ENCODE measurements at places on chromosomes 12 and 14.

DNA sequence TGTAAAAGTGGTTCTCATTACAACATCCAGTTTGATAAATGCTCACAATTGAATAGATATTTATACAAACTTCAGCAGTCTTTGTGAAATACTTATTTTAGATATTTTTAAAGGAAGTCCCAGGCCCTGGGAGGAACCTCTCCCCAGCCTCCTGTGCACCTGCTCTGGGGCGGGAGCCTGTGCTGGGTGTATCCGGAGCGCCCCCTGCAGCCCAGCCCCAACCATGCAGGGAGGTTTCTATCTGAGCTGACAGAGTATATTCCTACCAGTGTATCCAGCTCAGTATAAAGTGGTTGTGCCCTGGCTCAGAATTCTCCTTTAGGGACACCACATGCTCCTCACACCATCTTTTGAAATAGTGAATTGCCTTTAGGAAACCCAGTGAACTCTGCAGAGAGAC, 851.8 kb downstream of the TMEM121 start:
- peak; percentile 39 for DNase-seq

DNA sequence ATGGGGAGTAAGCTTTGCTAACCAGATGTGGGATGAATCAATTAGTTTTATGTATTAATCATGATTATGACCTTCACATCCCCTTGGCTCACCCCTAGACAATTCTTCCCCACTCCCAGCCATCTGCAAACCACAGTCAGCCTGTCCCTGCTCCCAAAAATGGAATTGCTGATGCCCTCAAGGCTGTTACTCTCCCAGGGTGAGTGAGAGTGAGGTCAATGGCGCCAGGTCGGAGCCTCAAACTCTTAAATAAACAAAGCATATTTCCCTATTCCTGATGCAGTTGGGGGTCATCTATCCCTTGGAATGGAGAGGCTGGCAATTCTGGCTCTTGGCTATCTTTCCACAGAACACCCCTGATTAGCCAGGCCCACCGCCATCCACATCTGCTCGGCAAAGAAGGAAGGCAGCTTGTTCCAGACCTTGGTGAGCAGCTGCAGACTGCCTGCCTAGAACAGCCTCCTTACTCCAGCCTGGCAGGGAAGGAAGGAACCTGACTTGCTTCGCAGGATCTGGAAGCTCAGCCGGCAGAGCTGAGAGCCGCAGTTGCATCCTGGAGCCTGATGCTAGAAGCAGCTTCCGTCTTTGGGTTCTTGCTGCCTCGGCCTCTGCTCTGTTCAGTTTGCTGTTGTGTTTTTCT, 57.0 kb downstream of the SMUG1 start:
- no peak for DNase-seq

GRCh38 chr14:37056473-37056872, 115.9 kb downstream of the SLC25A21 start:
- no peak for DNase-seq

- DNase-seq, result no peak
These were observed 69.0 kb upstream of the BMP4 start for GRCh38 chr14:54025661-54026060.

GRCh38 chr12:89264837-89265236, 87.5 kb downstream of the DUSP6 start:
- DNase-seq, result no peak

GRCh38 chr12:50089730-50090129, 4.6 kb downstream of the SMARCD1 start:
- no peak for DNase-seq

GRCh38 chr14:44414646-44415045, 92.4 kb downstream of the FSCB start:
- no peak for DNase-seq

DNA sequence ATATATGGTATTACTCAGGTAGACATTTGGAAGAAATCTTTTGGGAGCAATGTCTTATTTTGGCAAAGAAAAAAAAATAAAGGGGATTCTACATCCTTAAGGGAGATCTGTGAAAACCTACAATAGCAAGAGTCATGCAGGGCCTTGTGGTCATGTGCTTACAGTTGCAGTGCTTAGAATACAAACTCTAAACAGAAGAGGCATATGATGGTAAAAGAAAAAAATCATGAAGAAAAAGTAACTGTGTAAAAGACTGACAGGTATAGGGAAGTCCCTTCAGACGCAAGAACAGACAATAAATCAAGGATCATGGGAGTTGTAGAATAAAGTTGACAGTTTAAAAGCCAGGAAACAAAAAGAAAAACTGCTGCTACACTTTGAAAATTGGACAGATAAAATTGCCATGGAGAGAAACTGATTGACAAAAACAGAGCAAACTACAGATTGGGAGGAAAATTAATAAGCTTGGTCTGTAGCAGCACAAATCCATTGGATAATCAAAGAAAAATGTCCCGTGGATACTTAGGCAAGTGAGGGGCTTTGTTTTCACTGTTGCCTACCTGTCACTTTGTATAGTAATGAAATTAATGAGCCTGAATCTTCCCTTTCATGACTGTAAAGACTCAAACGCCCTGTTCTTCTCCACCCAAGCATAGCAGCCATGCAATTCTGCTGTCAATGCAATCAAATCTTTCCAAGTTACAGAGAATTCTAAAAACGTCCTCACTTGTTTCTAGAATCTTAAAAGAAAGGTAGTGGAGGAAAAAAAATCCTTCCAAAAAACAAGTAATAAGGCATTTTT, 402.0 kb downstream of the SYT1 start:
- no peak for DNase-seq

GRCh38 chr12:94103986-94104385, 44.4 kb upstream of the PLXNC1 start:
- DNase-seq, result no peak

DNA sequence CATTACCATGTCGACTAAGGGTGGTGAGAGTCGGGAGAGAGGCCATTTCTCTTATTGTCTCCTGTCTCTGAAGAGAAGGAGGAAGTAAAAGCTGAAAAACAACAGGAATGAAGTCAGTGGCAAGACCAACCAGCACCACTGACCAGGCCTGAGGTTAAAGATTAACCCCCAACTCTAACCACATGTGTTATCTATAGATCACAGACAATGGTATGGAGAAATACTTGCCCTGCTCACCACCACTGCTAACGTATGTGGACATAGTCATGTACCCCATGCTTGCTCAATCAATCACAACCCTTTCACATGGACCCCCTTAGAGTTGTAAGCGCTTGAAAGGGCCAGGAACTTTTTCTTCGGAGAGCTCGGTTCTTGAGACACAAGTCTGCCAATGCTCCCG, 690.9 kb upstream of the LMO3 start:
- DNase-seq, result no peak

- DNase-seq, result no peak
These were observed 46.8 kb downstream of the RNF34 start for GRCh38 chr12:121446750-121447149.

DNA sequence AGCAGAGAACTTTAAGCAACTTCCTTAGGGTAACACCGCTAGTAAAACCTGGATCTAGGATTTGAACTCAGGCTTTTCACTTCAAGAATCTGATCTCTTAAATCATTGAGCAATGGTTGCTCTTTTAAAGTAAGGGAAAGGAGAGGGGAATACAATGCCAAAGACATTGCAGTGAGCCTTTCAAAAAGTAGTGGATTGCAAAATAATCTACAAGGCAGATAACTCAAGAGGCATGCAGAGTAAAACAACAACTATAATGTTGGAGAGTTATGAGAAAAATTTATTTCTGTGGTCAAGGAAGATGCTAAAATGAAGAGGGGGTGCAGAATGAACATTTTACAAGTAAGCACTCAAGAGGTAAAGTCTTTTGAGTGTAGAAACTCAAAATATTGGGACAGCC, 432.6 kb downstream of the C12orf50 start:
- no peak for DNase-seq

- no peak for DNase-seq
These were observed 305.6 kb downstream of the GALC start for GRCh38 chr14:87687420-87687819.

DNA sequence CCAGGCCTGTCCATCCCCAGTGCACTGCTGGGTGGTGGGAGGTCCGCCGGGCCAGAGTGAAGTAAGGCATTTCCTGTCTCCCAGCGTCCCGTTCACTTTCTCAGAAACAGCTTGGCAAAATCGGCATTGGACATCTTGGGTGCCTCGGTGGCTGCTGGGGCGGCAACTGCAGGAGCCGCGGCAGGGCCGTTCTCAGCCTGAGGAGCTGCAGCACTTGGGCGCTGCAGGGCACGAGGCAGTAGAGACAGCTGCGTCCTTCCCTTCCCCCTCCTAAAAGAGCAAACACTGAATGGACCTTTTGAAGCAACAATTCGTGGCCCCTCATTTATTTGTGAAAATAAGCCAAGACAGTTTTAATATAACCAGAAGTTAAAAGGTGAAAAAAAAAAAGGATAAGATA, 8.3 kb downstream of the FICD start:
- DNase-seq, result no peak

- DNase-seq, result no peak
These were observed 525.6 kb downstream of the FLRT2 start for GRCh38 chr14:86055512-86056075.

DNA sequence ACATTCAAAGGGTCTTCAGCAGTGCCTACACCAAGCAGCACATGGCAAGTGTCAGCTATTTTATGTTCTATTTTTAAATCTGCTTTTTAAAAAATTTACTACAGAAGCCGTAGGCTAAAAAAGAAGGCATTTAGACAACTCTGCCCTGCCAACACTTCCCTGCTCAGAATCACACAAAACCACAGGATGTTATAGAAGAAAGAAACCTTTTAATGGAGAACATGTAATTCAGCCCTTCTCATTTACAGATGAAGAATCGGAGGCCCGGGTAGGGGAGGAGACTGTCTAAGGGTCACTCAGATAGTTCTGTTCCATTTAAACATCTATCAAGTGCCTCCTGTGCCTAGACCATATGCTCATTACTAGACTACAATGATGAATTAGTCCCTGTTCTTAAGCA, 171.8 kb upstream of the NTF3 start:
- DNase-seq, result no peak

GRCh38 chr14:96422992-96423391, 31.1 kb downstream of the AK7 start:
- DNase-seq, result no peak

GRCh38 chr12:2273288-2273687, 220.5 kb downstream of the CACNA1C start:
- DNase-seq, result no peak

GRCh38 chr12:84412226-84412625, 500.4 kb downstream of the SLC6A15 start:
- DNase-seq, result no peak

- DNase-seq, result no peak
These were observed 25.5 kb downstream of the BDKRB1 start for GRCh38 chr14:96281486-96281885.

DNA sequence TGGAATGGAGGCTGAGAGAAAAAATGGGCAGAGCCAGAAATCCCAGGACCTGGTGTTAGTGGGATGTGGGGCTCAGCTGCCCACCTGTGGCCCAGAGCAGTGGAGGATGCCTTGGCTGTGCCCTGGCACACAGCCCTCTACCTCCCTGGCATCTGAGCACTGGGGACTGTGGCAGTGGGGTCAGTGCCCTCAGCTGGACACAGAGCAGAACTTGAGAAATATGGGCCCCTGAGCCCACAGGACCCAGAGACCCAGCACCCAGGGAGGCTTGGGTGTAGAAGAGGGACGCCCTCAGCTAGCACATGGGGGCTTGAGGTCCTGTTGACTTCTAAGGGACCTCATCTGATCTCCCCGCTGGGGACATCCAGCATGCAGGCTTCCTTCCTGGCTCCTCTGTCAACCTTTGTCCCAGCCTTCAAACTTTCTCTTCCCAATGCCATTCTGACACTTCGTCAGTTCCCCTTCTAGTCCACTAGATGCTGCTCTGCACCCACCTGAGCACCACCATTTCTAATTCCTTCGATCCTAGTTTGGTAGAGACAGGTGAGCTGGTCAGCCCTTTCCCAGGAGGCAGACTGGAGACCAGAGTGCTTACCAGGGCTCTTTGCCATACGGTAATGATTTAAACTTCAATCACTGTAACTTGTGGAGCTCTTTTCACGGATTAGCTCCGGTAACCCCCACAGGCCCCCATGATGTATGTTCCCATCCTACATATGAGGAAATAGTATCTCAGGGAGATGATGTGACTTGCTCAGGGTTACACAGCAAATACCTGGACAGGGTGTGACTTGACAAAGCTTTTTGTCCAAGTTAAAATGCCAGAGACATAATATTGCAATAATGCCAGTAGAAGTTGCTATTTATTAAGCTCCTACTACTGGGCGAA, 143.7 kb downstream of the ASCL4 start:
- DNase-seq, result no peak

- DNase-seq, result no peak
These were observed 37.7 kb upstream of the SFSWAP start for GRCh38 chr12:131672941-131673887.
